ENCODE measurements at places on chromosomes 16 and 17.

- no peak for DNase-seq
Observed at GRCh38 chr17:29687596-29687995, 64.9 kb upstream of the CORO6 start.

DNA sequence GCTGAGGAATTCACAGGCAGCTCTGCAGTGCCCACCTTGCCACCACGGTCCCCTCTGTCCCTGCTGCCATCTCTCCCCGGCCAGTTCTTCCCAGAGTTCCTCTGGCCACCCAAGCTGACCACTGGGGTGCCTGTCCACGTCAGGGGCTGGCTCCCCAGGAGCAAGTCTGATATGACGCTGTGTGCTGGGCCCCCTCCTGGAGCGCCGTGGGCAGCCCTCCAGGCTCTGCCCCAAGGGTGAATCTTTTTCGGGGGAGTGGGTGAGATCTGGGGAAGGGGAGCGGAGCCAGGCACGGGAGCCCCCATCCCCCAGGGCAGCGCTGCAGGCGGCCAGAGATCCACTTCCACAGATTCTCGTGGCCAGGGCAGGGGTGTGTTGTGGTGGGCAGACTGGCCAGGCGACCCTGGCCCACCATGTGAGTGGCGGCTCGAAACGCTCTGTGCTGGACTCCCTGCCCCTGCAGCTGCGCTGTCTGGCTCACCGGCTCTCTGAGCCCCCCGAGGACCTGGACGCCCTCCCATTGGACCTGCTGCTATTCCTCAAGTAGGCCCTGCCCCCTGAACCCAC is 3.7 kb downstream of the MSLN start:
- no peak for DNase-seq

DNA sequence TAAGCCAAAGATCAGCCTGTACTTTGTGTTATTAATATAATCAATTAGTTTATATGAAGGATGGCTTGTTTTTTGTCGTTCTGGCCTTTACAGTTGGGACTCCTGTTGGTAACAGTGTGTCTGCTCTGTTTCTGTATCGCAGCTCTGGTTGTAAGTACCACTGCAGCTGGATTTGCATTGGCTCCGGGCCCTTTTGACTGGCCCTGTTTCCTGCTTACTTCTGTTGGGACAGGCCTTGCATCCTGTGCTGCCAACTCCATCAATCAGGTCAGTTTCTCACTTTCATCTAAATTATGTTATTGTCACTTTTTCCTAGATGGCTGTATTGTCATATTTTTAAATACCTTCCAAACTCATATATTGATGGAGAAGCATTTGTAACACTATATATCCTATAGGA is 32.7 kb downstream of the COX10 start:
- DNase-seq = no peak

- peak; percentile 39 for DNase-seq
Observed at GRCh38 chr16:57530104-57530521, 6.3 kb downstream of the CCDC102A start.

DNA sequence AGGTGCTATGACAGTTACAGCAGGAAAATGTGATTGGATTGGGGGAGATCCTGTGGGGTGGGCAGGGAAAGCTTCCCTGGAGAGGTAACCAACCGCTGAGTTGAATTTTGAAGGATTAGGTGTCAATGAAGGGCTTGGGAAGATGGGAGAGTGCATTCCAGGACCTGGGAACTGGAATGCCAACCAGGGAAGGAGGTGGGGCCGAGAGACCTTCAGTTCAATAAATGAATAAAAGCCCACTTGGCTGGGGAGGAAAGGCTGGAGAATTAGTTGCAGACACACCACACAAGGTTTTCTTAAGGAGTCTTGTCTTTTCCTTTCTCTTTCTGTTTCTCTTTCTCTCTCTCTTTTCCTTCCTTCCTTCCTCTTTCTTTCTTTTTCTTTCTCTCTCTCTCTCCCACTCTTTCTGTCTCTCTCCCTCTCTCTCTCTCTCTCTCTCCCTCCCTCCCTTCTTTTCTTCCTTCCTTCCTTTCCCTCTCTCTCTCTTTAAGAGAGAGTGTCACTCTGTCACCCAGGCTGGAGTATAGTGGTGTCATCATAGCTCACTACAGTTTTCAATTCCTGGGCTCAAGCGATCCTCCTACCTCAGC is 3.3 kb downstream of the USP43 start:
- no peak for DNase-seq

DNA sequence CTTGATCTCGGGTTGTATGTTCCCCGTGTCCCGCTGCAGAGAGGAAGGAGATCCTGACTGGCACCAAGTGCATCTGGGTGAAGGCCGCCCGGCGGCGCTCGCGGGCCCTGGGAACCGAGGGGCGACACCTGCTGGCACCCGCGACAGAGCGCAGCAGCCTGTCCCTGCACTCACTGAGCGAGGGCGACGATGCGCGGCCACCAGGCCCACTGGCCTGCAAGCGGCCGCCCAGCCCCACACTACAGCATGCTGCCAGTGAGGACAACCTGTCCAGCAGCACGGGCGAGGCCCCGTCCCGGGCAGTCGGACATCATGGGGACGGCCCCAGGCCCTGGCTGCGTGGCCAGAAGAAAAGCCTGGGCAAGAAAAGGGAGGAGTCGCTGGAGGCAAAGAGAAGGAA is 7.5 kb downstream of the BTBD17 start:
- DNase-seq = peak; percentile 10

DNA sequence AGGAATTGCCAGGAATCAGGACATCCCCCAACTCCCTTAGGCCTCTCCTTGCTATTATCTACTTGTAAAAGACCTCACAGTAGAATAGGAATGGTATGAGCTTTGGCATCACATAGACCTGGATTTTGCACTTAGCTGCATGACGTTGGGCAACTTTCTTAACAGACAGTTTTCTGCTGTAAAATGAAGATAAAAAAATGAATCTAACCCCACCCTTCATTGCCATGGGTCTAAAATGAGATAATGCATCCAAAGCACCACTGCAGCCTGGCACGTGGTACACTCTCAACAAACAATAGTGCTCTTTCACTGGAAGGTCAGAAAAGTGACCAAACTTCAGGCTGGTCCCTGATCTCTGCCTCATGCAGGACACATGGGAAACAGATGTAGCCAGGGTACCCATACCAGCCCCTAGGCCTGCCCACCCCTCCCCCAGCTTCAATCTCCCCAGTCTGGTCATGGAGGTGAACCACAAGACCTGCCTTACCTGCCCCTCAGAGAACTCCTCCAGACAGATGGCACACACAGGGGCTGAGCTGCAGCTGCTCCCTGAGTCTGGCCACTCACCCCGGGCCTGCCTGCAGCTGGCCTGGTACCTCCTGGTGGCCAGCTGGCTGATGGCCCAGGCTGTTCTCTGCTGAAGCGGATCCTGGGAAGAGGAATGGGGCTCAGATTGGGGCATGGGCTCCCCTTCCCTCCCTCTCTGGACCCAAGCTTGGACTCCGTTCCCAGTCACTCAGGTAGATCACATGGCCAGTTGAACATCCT is 8.5 kb upstream of the SUPT4H1 start:
- DNase-seq = no peak

- no peak for DNase-seq
Observed at GRCh38 chr17:40901981-40902474, 17.0 kb upstream of the KRT20 start.

GRCh38 chr16:27318392-27319256 is 4.8 kb downstream of the IL4R start:
- no peak for DNase-seq

- no peak for DNase-seq
Observed at GRCh38 chr17:77366558-77367245, 225.9 kb downstream of the SEC14L1 start.

- DNase-seq = no peak
Observed at GRCh38 chr17:77507111-77507885, 366.5 kb downstream of the SEC14L1 start.

DNA sequence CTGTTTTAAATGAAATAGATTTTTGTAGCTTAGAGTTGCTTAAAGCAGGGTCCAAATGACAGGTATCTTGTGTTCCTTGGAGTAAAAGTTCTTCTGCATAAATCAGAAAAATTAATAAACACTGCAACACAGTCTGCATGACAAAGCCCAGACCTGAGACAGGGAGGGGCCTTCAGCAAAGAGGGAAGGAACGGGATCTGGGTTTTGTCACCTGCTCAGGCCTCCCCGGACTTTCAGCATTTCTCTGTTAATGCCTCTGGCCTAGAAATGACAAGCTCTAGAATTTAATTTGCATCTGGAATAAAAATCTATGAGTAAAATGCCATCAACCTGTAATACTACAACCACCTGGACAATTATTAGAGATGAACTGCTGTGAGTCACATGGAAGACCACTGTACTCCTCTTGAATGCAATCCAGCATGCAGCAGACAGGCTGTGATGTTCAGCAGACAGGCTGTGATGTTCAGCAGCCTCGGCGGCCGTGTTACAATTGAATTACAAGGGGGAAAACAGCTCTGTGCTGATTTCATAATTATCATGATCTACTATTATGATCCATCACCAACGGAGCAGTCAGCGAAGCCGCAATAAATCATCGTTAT is 170.2 kb downstream of the TOX3 start:
- no peak for DNase-seq

DNA sequence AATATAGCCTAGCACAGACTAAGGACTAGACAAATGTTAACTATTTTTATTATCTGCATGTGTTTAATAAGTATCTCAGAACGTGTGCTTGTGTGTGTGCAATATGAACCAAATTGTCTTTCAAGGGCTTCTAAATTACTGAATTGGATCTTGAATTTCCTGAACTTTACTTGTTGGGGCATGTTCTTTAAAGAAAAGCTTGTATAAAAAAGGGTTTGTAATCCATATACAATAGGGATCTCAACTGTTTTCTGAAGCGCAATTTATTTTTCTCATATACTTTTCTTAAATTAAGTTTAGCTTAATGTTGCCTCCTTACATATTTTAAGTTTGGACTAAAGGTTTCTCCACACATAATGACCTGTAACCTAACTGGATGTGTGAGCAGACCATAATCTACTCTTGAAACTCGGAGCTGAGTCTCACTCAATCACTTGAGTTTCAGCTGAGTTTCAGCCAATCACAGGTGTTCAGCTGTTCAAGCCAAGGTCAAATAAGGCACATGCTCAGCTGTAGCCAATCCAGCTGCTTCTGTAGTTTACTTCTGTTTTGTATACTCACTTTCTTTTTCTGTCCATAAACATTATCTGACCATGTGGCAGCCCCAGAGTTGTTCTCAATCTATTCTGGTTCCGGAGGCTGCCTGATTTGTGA is 72.3 kb downstream of the CDK5R1 start:
- no peak for DNase-seq

DNA sequence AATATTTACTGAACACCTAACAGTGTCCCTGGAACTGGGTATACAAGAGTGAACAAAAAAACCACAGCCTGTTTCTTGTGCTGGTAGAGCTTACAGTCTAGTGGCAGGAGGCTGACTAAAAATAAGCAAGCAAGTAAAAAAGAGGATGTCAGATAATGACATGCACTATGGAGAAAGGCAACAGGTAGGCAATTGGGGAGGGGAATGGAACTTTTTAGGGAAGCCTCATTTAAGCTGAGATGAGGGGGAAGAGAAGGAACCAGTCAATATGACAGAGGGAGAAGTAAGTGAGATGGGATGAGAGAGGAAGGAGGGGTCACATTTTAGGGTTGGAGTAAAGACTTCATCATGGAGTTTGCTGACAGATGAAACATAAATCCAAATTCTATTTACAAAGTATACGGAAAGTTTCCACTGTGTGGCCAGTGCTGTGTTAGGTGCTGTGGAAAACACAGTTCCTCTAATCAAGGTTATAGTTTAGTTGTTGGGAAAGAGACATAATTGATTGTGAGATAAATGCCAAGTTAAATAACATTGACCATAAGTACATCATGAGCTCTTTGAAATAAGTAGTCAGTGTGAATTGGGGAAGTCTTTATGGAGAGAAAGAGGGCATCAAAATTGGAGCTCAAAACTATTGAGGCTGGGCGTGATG is 251.4 kb downstream of the FTO start:
- DNase-seq = no peak

All from stimulated activated CD4-positive, alpha-beta T cell treated with anti-CD3 and anti-CD28 coated beads, Interleukin-1b, Interleukin-23, amount 100 ng/mL, for 1 hour (primary cell).